ENCODE measurements at places on chromosomes 2 and 18.

DNA sequence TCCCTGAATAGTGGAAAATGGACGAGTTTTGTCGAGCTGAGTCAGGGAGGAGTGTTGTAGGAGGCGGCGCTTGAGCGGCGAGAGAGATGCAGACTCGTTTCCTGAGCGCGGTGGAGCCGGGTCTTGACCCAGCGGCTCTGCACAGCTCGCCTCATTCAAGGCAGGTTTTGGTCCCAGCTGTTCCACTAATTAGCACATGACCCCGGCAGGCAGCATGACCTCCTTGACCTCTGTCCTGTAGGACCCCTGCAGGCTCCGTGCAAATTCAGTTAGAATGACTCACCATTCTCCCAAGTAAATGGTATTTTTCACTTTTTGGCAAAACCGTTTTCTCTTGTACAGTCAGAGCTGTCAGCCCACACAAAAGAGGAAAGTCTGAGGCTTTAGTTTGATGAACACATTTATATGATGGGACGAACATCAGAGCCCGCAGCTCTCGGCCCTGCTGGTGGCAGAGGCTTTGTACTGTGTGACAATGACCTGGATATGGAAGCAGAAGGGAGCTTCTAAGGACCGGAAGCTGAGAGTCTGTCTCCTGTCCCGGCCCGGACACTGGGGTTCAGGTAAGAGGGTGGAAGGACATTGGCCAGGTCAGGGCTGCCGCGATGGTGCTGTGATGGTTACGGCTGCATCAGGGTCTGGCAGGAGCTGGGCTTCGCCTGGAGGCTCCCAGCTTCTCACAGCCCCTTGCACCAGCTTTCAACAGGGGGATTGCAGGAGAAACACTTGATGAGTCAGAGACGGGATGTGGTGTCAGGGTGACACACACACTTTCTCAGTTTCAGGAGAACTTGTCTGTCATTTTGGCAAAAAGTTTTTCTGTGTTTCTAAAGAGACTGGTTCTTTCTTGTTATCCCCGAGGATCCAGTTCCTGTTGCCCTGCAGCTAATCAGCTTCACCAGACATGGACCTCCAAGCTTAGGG lies 29.9 kb upstream of the ALKAL2 start:
- DNase-seq = no peak

DNA sequence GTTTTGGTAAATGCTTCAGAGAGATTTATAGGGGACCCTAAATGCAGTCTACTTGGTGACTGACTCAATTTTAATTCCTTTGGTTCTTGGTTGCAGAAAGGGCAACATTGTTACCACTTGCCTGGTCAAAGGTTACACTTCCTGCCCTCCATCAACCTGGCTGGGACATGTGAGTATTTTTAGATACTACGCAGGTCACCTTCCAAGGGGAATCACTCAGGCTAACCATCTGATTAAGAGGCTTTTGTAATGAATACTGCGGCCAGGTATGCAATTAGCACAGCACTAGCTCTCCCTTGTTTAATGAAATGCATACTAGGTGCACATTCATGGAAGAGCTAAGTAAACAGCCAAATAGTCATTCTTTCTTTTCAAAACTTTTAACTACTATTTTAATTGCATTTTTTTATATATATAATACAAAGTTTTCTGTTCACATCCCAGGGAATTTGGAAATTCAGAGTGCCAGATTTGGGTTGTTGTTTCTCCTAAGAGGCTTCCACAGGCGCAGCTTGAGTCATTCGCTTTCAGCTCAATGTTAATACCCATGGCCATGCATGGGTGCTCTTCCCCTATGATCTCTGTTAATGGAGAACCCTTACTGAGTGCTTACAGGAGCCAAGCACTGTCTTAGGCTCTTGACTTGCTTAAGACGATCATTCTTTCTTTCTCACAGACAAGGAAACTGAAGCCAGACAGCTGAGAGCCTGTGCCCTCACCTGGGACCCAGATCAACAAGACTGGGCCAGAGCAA lies 152.2 kb downstream of the MTX2 start:
- no peak for DNase-seq

GRCh38 chr2:118834901-118835745 lies 12.3 kb downstream of the EN1 start:
- DNase-seq = no peak

DNA sequence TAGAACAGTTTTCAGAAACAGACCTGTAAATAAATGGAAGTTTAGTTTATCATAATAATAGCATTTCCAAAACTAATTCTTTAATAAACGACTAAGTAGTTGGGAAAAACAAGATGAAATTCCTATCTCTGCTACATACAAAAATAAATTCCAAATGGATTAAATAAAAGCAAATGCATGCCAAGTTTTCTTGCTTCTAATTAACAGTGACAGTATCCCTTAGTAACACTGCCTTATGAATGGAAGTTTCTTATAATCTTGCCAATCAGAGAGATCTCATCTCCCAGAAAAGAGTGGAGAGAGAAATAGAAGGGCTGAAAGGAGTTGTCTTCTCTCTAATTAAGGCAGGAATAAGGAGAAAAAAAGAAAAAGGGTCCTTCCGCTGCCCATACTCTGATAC lies 133.9 kb downstream of the GFPT1 start:
- no peak for DNase-seq

DNA sequence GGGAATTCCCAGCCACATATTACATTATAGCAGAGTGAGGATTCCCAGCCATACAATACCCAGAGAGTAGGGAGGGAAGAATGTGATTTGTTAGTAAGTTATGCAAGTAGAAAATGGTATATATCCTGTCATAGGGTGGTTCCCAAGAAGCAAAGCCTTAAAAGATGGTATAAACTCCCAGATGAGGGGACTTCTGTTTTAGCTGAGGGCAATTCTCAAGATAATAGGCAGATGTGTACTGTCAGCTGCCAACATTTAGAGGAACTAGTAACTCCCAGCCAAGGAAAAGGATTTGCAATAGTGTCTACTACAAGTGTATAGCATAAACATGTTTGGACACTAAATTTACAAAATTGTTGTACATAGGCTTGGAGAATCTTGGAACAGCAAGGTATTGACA lies 86.5 kb downstream of the XDH start:
- DNase-seq = no peak

DNA sequence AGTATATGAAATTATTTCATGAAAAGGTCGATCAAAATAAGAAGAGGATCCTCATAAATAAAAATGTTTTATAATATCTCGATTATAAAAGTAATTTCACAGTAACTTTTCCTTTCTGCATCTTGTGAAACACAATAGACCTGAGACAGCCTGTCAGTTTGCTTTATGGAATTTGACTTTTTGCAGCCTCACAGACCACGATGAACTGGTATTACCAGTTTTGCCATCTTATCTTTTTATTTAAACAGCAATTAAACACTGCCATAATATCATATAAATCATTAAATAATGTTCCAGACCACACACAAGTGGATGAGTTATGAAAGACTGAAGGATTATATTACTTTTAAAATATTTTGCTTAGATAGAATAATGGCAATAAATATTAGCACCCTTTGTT lies 10.7 kb upstream of the GALNT3 start:
- DNase-seq = no peak
